ENCODE measurements at places on chromosomes 16 and 17. TPM values are rescaled to one million over a fixed set of nuclear protein-coding genes. Genes with fewer than 3 reads are reported as not detected.

BORCS6 gene
- 22.6 TPM for total RNA-seq

MT1F gene
- total RNA-seq = 42.1 TPM

SOX8 gene
- 1.1 TPM for total RNA-seq

DDX5 gene
- 455 TPM for total RNA-seq

ZP2 gene
- total RNA-seq = 2.3 TPM

CSH2 gene
- not detected for total RNA-seq

CLEC18B gene
- not detected for total RNA-seq

GRCh38 chr17:66633317-66633965 lies 201.5 kb upstream of the CACNG5 start:
- DNase-seq = no peak

DNA sequence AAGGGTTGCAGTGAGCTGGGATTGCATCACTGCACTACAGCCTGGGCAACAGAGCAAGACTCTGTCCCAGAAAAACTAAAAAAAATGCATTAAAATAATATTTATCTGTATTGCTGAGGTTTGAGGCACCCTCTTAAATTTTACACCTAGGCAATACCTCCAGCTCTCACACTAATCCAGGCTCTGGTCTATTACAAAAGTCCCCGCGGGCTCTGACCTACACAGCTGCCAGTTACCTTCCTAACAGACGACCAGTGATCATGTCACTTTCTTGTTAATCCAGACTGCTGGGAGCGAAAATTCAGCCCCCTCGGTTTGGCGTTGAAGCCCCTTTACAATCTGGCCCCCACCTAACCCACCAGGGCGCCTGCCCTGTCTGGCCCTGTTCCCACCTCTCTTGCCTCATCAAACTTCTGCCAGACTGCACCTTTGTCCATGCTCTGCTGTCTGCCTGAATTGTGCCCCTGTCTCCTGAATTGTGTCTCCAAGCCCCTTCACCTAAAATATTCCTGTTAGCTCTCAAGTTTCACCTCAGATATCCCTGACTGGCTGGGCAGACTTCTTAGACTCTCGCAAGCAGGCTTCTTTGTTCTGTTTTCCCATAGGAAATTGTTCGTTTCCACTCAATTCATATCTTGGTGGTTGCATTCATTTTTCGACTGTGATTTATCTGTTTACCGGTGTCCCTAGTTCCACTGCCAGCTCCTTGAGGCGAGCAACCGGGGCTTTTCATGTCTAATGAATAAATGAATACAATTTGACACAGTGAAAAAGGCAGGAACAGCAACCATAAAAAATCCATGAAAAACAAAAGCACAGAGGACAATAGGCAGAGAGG lies 65.9 kb downstream of the PITPNC1 start:
- no peak for DNase-seq

DNA sequence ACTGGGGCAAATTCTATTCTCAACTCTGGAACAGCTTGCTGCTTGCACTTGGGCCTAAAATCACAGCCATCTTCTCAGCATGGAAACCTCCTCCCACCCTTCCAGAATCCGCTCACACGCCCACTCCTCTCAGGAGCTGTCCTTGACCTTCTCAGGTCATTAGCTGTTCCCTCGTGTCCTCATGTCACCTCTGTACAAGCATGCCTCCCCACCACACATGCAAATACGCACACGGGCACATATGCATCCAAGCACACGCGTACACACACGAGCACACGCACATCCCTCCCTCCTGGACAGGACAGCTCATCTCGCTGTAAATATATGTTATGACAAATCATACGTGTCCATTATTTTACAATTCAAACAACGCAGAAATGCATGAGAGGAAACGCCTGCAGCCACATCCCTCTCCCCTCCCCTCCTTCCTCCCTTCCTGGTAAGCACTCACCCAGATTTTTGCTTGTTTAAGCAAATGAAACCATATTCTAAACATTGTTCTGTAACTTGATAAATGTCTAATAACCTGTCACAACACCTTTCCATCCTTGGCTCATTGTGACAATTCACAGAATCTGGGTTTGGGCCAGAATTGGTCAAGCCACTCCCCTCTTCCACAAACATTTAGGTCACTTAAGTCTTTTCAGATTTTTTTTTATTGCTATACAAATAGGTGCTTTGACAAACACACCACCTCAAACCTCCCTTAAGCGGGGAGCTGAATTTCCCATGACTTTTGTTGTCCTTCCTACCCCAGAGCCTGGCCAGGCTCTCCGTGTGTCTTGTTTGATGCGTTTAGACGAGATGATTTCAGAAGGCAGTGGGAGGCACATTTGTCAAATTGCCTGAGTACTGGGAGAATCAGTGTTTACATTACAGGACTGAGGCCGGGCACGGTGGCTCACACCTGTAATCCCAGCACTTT lies 41.7 kb downstream of the DNAH17 start:
- no peak for DNase-seq

- DNase-seq = no peak
These were observed 7.0 kb upstream of the CALB2 start for GRCh38 chr16:71351558-71351901.

DNA sequence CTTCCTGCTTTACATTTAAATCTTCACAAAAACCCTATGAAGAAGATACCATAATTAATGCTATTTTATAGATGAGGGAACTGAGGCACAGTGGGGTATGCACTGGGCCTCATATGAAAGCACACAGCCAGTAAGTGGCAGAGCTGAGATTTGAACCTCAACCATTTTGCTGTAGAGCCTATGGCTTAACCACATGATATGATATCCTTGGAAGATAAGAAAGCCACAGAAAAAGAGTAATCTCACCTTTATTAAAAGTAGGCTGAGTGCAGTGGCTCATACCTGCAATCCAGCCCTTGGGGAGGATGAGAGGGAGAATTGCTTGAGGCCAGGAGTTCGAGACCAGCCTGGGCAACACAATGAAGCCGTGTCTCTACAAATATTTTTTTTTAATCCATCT lies 15.0 kb upstream of the TOB1 start:
- DNase-seq = no peak

DNA sequence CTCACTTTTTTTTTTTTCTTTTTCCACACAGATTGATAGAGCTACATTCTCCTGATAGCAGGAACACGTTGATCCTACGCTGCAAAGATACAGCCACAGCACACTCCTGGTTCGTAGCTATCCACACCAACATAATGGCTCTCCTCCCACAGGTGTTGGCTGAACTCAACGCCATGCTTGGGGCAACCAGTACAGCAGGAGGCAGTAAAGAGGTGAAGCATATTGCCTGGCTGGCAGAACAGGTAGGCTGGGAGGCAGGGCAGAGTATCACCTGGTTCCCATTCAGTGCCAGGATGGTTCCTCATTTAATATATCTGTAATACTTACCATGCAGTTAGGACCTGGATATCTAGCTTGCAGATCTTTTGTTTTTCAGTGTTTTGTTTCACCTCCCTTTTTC lies 51.1 kb upstream of the VPS4A start:
- DNase-seq = no peak

- no peak for DNase-seq
These were observed 28.3 kb downstream of the USP22 start for GRCh38 chr17:21014498-21014897.

DNA sequence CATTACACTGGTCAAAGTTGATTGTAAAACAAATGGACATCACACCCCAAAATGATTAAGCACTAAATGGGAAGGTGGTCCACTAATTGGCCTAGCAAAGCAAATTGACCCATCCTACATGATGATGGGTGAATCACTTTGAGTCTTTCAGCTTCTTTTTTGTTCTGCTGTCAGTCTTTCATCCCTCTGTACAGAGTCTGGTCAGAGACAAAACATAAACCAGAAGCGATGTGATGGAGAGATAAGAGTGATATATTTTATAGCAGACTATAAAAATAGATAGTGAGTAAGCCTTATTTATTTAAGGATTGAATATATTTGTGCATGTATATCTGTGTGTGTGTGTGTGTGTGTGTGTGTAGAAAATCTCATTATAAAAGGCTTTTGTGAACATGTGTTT lies 618.4 kb upstream of the SOX9 start:
- DNase-seq = no peak

- DNase-seq = no peak
These were observed 138.6 kb downstream of the TOX3 start for GRCh38 chr16:52408191-52408845.

GRCh38 chr17:74245145-74245831 lies 28.7 kb upstream of the DNAI2 start:
- no peak for DNase-seq

GRCh38 chr16:25163683-25164082 lies 52.1 kb downstream of the LCMT1 start:
- no peak for DNase-seq

DNA sequence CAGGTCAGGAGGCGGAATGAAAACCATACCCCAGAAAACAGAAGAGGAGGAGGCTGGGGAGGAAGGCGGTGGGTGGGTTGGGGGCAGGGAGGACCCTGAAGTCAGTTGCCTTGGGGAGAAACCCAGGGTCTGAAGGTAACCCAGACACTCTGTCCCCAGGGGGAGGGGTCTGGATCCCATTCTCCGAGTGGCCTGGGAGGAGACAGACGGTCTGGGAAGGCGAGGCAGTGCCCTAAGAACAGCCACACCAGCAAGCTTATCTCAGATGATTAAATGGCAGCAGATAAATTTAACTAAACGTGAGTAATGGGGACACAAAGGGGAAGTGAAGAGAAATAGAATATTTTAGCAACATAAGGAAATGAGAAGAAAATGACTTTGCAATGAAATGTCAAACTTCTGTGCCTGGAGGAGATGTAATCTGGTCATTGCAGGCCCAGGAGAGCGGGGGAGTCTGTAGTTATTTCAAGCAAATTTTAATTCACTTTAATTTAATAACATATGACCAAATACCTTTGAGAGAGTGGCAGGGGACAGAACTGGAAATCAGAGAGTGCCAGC lies 21.4 kb upstream of the ZFP90 start:
- no peak for DNase-seq

DNA sequence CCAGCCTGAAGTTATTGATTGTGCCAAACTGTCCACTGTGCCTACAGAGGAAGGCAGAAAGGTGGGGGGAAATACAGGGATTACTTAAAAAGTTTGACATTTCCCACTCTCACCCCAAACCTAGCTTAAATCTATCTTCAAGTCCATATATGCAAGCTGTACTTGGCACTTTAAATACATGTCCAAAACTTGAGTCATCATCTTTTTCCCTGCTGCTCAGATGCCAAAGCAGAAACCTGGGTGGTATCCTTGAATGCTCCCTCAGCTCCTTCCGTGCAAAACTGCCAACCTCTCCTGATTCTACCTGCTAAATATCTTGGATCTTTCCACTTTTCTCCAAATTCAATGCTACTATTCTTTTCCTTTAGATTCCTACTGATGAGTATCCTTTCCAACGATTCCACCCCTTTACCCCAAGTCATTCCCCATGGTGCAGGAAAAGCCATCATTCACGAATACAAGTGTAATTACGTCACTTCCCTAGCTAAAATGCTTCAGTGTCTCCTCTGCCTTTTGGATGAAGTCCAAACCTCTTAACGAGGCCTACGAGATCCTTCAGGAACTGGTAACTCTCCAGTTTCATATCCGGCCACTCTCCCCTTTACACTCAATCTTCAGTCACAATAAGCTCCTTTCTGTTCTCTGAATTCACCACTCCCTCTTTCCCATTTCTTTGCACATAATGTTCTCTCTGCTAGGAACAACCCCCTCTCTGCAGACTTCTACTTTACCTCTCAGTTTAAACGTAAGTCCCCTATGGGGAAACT lies 9.3 kb downstream of the BECN1 start:
- DNase-seq = no peak

DNA sequence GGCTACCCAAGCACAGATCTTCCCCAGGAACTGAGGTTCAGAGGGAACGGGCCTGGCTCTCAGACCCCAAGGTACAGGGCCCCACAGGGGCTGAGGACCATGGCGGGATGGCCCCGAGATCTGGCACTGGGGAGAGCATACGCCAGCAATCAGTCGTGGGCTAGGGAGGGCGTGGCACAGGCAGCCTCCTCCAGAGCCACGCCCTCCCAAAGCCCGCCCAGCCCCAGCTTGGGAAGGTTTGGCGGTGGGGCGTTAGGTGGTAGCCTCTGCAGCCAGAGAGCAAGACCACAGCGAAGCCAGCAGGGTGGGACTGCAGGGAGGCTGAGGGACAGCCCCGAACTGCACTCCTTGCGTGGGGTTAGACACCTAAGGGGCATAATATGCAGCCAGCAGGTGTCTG lies 11.6 kb downstream of the WNT9B start:
- DNase-seq = no peak

- DNase-seq = no peak
These were observed 39.1 kb downstream of the PSME3IP1 start for GRCh38 chr16:57146735-57147134.

GRCh38 chr16:10205688-10206087 lies 23.5 kb upstream of the GRIN2A start:
- DNase-seq = no peak

GRCh38 chr16:31168848-31169247 lies 11.1 kb upstream of the FUS start:
- DNase-seq = no peak

DNA sequence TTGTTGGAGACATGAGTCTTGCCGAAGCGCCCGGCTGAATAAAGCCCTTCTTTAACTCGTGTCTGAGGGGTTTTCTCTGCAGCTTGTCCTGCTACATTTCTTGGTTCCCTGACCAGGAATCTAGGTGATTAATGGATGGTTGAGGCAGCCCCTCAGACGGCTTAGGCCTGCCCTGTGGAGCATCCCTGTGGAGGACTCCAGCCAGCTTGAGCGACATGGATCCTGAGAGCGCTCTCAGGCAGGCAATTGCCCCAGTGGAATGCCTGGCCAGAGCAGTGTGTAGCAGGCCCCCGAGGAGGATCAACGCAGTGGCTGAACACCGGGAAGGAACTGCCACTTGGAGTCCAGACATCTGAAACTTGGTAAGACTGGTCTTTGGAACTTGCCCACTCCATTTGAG lies 17.3 kb upstream of the ENDOV start:
- DNase-seq = no peak

Measured in Peyer's patch (tissue), 4 donors.